ENCODE measurements at places on chromosomes 11 and 22.

DNA sequence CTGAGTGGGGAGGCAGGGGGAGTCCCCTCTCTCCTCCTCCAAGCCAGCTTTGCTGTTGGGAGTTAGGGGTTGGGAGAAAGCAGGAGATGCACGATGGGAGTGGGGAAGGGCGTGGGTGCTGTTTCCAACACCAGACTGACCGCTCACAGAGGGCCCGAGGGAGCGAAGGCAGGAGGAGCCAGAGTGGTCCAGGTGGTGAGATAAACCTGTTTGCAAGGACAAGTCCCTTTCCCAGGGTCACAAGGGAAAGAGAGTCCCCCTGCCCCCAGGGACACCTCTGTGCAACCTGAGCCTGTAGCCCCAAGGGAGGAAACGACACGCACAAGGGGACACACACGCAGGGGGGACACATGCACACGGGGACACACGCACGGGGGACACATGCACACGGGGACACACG is 42.2 kb downstream of the WNT11 start:
- DNase-seq, result no peak

DNA sequence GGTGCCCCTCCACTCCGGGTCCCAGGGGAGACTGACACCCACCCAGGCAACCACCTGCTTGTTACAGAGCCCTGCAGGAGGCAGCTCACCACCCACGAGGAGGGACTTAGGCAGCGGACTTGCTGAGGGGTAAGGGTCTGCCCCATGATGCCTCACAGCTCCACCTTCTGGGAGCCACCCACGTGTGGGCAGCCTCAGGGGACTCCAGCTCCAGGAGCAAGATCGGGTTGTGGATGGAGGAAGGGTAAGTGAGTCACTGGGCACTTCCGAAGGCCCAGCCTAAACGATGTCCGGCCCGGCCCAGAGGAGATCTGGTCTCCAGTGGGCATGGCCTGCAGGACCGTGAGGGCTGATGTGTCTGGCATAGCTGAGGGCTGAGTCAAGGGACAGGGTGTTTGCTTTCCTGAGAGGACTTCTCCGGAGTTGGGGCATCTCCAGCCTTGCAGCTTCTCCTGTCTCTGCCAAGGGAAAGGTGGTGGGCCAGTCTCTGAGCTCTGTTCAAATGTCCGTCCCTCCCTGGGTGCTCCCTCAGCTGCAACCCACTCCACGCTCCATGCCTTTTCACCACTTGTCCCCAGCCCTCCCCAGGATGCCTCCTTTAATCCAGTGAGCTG is 32.3 kb upstream of the P2RY2 start:
- peak; percentile 55 for DNase-seq

- DNase-seq, result no peak
Measured at GRCh38 chr11:3339340-3339624, 39.7 kb downstream of the ZNF195 start.

GRCh38 chr11:119055901-119056300 is 1.1 kb downstream of the HYOU1 start:
- no peak for DNase-seq

- DNase-seq, result no peak
Measured at GRCh38 chr11:63705526-63705925, 24.2 kb downstream of the RTN3 start.

DNA sequence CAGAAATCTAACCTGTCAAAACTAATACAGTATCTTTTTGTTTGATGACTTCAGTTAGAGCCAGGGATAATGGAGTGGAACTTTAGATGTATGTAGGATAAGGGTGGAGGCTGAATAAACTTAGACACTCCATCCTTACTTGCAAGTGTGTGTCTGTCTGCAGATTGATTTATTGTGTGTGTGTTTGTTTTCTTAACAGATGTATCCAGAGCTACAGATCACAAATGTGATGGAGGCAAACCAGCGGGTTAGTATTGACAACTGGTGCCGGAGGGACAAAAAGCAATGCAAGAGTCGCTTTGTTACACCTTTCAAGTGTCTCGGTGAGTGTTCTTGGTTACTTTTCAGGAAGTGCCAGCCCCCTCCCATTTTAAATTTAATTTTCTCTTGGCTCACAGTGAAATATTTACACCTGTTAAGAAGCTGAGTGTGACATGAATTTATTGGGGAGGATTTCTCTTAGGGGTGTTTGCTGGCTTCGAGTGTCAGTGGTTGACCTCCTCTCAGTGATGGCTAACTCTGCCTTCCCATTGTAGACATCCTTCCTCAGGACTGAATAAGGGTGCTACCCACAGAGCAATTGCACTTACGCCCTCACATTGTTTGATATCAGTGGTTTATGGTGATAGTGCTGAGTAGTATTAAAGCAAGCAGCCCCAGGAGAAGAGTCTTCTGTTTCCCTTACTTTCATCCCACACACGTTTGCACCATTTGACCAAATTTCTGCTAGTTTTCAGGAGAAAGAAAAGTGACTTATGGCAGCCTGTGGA is 40.8 kb downstream of the APLP2 start:
- no peak for DNase-seq

DNA sequence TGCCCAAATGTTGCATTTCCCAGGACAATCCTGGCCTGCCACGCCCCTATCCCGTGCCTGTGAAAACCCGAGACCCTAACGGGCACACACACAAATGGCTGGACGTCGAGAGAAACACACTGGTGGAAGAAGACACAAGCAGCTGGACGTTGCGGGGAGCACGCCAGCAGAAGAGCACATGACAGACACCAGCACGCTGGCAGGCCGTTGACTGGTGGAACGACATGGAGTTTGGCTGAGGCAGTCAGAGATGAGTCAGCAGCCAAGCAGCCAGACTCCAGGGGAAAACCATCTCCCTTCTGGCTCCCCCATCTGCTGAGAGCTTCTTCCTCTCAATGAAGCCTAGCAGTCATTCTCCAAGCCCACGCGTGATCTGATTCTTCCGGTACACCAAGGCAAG is 606.7 kb upstream of the LRRC4C start:
- no peak for DNase-seq

DNA sequence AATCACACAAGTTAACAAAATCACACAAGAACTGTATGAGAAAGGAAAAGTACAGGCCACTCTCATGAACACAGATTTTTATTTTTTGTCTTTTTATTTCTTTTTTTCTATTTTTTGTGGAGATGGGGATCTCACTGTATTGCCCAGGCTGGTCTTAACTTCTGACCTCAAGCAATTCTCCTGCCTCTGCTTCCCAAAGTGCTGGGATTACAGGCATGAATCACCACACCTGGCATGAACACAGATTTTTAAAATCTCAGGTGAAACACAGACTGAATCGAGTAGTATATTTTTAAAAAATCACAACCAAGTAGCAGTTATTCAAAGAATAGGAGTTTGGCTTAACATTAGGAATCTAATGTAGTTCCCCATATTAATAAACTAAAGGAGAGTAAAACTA is 18.3 kb downstream of the RNF169 start:
- DNase-seq, result no peak

DNA sequence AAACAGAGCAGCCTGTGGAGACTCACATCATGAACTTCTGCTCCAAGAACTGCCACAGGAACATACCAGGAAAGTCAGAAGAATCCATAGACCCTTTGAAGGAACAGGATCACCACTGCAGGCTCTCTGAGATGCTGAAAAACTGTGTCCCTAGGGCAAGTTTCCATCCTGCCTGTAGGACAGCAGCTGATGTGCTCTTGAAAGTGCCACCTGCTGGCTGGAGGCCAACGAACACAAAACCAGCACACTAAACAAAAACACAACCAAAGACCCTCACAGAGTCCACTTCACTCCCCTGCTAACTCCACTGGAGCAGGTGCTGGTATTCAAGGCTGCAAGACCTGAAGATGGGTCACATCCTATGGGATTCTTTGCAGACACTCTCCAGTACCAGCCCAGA is 12.0 kb upstream of the NXPE1 start:
- no peak for DNase-seq

- DNase-seq, result no peak
Measured at GRCh38 chr22:30785527-30785926, 90.9 kb downstream of the OSBP2 start.

GRCh38 chr11:66417000-66417399 is 3.8 kb upstream of the NPAS4 start:
- DNase-seq, result no peak

GRCh38 chr22:11253000-11253511 is 4274.9 kb upstream of the OR11H1 start:
- DNase-seq, result peak; percentile 42

DNA sequence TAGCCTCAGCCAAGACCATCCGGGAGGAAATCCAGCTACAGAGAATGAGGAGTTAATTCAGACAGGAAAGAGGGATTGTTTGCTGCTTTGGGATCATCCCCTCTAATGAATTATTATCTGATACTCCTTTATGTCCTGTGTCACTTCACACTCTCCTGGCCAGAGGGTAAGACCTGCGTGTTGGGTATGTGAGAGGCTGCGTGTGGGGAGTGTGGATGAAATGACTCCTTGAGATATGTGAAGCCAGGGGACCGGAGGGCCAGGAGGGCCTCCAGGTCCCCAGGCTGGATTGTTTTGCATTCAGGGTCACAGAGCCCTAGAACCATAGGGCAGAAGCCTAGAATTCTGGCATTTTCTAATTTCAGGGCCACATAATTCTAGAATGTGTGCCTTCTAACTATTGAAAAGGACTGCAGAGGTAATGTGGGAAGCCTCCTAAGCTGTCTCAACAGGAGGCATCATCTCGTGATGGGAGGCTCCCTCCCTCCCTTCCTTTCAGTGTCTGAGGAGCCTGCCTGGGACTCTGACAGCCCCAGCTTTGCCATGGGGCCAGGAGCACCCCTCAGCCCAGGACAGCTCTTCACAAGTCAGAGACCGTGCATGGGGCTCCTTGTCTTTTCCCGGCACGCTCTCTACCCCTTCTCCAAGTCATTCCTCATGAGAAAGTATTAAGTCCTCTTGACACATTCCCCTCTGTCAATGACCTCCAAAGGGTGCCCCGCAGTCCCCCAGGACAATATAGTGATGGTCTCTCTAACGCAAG is 3.7 kb downstream of the TPBGL start:
- no peak for DNase-seq

DNA sequence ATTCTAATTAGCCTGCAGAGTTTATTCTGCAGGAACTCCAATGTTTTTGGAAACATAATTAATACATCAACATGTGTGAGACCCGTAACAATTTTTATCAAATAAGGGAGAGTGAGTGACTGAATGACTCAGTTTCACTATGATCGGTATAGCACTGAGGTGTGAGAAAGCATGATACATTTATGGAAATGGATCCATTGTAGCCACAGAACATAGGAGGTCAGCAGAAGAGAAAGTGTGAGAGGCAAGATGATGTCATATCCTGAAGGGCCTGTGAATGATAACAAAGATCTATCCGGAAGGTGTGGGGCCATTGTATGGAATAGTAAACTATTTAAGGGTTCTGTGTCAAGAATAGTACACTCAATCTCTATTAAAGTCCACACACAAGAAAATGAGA is 1406.1 kb upstream of the TENM4 start:
- DNase-seq, result no peak

All from ascending aorta (tissue), 2 donors.